ENCODE measurements at places on chromosomes 2 and 18. TPM values are rescaled to one million over a fixed set of nuclear protein-coding genes. Genes with fewer than 3 reads are reported as not detected.

The TAF1B gene
- 36.8 TPM for total RNA-seq

The NDUFS1 gene
- total RNA-seq, result 89.2 TPM

The DSG1 gene
- not detected for total RNA-seq

The CROCC2 gene
- total RNA-seq, result not detected

The C2orf72 gene
- total RNA-seq, result 3.3 TPM

The NETO1 gene
- total RNA-seq, result 6.9 TPM

The PSMA8 gene
- total RNA-seq, result not detected

The ZBTB7C gene
- total RNA-seq, result 0.45 TPM

The ALPP gene
- total RNA-seq, result not detected

The DYNC2LI1 gene
- total RNA-seq, result 20.0 TPM

The ATOH8 gene
- total RNA-seq, result 6.9 TPM

The C2orf66 gene
- total RNA-seq, result 0.23 TPM

- no peak overlapping the region for H3K27ac ChIP-seq
- no peaks in the 10 kb centered on the region for H3K27me3 ChIP-seq
- peaks cover 11% of the 10 kb centered on the region for H3K36me3 ChIP-seq
- H3K4me3 ChIP-seq, result no peak overlapping the region
These were observed 159.1 kb upstream of the PIEZO2 start for GRCh38 chr18:11308499-11308898.

- peaks cover 8% of the 10 kb centered on the region for H3K36me3 ChIP-seq
- no peak overlapping the region for H3K4me3 ChIP-seq
These were observed 32.7 kb downstream of the EIPR1 start for GRCh38 chr2:3344897-3345296.

GRCh38 chr2:110858135-110858725 lies 125.9 kb downstream of the ACOXL start:
- peaks cover 6% of the 10 kb centered on the region for H3K27me3 ChIP-seq
- no peak for DNase-seq
- H3K27ac ChIP-seq, result no peak overlapping the region
- H3K4me1 ChIP-seq, result peaks cover 45% of the 10 kb centered on the region
- H3K4me3 ChIP-seq, result no peak overlapping the region

DNA sequence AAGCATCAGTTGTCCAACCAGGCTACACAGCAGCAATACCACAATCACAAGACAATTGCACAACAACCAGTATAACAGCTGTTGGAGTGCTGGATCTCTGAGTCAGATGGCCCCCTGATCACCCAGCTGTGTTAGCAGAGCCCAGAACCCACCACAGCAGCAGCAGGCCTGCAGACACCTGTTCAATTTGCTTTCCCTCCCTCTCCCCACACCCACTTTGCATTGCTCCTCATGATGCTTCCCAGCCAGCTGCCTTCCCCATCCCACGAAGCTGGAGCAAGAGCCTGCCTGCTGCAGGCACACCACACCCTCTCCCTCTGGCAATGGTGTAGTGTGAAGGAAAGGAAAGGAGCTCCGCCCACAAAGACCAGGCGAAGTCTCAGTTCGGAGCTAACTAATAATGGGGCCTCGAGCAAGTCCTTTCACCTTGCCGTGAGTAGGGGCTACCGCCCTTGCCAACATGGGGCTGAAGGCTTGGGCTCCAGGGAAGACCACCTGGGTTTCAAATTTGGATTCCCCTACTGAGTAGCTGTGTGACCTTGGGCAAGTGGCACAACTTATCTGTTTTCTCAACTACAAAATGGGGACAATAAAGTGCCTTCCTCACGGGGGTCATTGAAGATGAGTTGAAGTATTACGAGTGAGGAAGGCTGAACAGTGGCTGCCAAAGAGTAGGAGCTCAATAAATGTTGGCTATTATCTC lies 19.4 kb upstream of the ZBTB7C start:
- H3K36me3 ChIP-seq, result no peaks in the 10 kb centered on the region
- H3K27me3 ChIP-seq, result peaks cover 26% of the 10 kb centered on the region
- no peak overlapping the region for H3K4me3 ChIP-seq
- no peaks in the 10 kb centered on the region for H3K4me1 ChIP-seq
- no peak overlapping the region for H3K27ac ChIP-seq

- no peak overlapping the region for H3K27ac ChIP-seq
- no peak overlapping the region for H3K4me3 ChIP-seq
- H3K4me1 ChIP-seq, result no peaks in the 10 kb centered on the region
- no peaks in the 10 kb centered on the region for H3K27me3 ChIP-seq
- DNase-seq, result no peak
- H3K36me3 ChIP-seq, result peaks cover 3% of the 10 kb centered on the region
These were observed 480.2 kb upstream of the ACVR2A start for GRCh38 chr2:147364597-147364996.

- no peaks in the 10 kb centered on the region for H3K36me3 ChIP-seq
- H3K27ac ChIP-seq, result no peak overlapping the region
- H3K4me3 ChIP-seq, result no peak overlapping the region
- no peak for DNase-seq
- H3K27me3 ChIP-seq, result no peaks in the 10 kb centered on the region
These were observed 1132.4 kb upstream of the CDH2 start for GRCh38 chr18:29309366-29309765.

DNA sequence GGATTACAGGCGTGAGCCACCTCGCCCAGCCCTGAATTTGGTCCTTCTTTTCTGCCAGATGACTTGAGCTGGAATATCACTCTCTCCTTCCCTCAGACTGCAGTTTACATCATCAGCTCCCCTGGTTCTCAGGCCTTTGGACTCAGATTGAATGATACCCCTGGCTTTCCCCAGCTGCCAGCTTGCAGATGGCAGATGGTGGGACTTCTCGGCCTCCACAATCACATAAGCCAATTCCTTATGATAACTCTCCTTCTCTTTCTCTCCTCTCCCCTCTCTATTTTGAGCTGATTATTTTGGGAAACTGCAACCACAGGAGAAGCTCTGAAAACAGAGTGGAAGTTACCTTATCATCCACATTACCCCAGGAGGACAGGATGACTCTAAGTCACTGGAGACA lies 33.4 kb upstream of the ATP8B1 start:
- H3K36me3 ChIP-seq, result no peaks in the 10 kb centered on the region
- no peaks in the 10 kb centered on the region for H3K4me1 ChIP-seq
- peaks cover 5% of the 10 kb centered on the region for H3K27me3 ChIP-seq
- H3K4me3 ChIP-seq, result no peak overlapping the region

GRCh38 chr2:206354129-206354528 lies 79.7 kb downstream of the ZDBF2 start:
- H3K4me1 ChIP-seq, result no peaks in the 10 kb centered on the region
- DNase-seq, result no peak
- H3K27ac ChIP-seq, result no peak overlapping the region
- peaks cover 12% of the 10 kb centered on the region for H3K36me3 ChIP-seq

GRCh38 chr2:111168528-111169239 lies 48.0 kb downstream of the BCL2L11 start:
- H3K4me3 ChIP-seq, result no peak overlapping the region
- peaks cover 16% of the 10 kb centered on the region for H3K4me1 ChIP-seq
- H3K36me3 ChIP-seq, result peaks cover 6% of the 10 kb centered on the region
- no peak for DNase-seq
- H3K27me3 ChIP-seq, result no peaks in the 10 kb centered on the region

DNA sequence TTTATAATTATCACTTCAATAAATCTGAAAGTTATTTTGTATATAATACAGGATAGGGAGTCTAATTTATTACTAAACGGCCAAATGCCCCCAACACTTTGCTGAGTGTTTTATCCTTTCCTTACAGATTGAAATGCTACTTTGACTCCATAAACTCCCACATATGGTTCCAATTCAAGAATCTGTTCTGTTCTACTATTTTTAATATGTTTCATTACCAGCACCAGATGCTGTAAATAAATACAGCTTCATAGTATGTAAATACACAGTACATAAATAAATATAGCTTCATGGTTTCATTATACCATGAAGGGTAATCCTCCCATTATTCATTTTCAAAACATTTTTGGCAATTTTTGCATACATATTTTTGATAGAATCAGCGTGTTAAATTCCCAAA lies 34.0 kb upstream of the MREG start:
- peaks cover 17% of the 10 kb centered on the region for H3K4me1 ChIP-seq
- H3K27ac ChIP-seq, result no peak overlapping the region
- DNase-seq, result no peak

DNA sequence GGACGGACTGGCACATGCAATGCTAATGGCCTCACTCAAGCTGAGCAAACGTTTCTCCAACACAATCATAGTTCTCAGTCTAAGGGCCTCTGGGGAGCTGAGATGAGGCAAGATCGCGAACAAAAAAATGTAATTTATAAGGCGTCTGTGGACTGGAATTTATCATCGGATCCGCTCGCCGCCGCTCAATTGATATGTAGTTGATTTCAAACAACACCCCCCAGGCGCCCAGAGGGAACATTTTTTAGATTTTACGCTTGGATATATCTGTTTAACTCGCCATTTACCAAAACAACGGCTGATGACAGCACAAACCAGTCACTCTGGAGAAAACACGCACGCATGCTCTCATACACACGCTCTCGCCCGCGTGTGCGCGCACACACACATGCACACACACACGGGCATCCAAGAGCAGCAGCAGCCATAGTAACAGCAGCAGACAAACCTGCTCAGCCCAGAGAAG lies 335.8 kb downstream of the SMAD2 start:
- H3K36me3 ChIP-seq, result no peaks in the 10 kb centered on the region
- peaks cover 14% of the 10 kb centered on the region for H3K4me1 ChIP-seq
- H3K4me3 ChIP-seq, result no peak overlapping the region

GRCh38 chr2:100291152-100291970 lies 30.9 kb downstream of the LONRF2 start:
- no peak for DNase-seq
- H3K4me1 ChIP-seq, result no peaks in the 10 kb centered on the region
- H3K27ac ChIP-seq, result no peak overlapping the region
- no peak overlapping the region for H3K4me3 ChIP-seq
- H3K36me3 ChIP-seq, result no peaks in the 10 kb centered on the region

GRCh38 chr2:23457990-23458682 lies 73.2 kb downstream of the KLHL29 start:
- DNase-seq, result no peak
- H3K4me1 ChIP-seq, result peaks cover 32% of the 10 kb centered on the region
- no peak overlapping the region for H3K4me3 ChIP-seq
- no peak overlapping the region for H3K27ac ChIP-seq

- peak overlapping the region; percentile 38 for H3K27ac ChIP-seq
- H3K4me1 ChIP-seq, result peaks cover 7% of the 10 kb centered on the region
- H3K27me3 ChIP-seq, result no peaks in the 10 kb centered on the region
- no peak overlapping the region for H3K4me3 ChIP-seq
- no peak for DNase-seq
- no peaks in the 10 kb centered on the region for H3K36me3 ChIP-seq
These were observed 137.2 kb upstream of the TTC39C start for GRCh38 chr18:23877371-23877770.

- peaks cover 5% of the 10 kb centered on the region for H3K36me3 ChIP-seq
- H3K4me1 ChIP-seq, result peaks cover 46% of the 10 kb centered on the region
- DNase-seq, result peak; percentile 47
- H3K4me3 ChIP-seq, result peak overlapping the region; percentile 100
These were observed 506 bp downstream of the BMPR2 start for GRCh38 chr2:202376460-202377206.

- H3K27ac ChIP-seq, result no peak overlapping the region
- H3K36me3 ChIP-seq, result no peaks in the 10 kb centered on the region
- H3K27me3 ChIP-seq, result no peaks in the 10 kb centered on the region
- no peak for DNase-seq
These were observed 64.8 kb downstream of the PSMG2 start for GRCh38 chr18:12767580-12768155.

- H3K4me1 ChIP-seq, result peaks cover 30% of the 10 kb centered on the region
- no peak overlapping the region for H3K4me3 ChIP-seq
- no peak for DNase-seq
- H3K27ac ChIP-seq, result no peak overlapping the region
- H3K27me3 ChIP-seq, result peaks cover 3% of the 10 kb centered on the region
- H3K36me3 ChIP-seq, result no peaks in the 10 kb centered on the region
These were observed 178.2 kb downstream of the LOXHD1 start for GRCh38 chr18:46478796-46479195.

- H3K4me3 ChIP-seq, result no peak overlapping the region
- H3K27me3 ChIP-seq, result no peaks in the 10 kb centered on the region
- H3K27ac ChIP-seq, result no peak overlapping the region
- H3K4me1 ChIP-seq, result peaks cover 11% of the 10 kb centered on the region
- no peaks in the 10 kb centered on the region for H3K36me3 ChIP-seq
- no peak for DNase-seq
These were observed 271.6 kb upstream of the SETBP1 start for GRCh38 chr18:44409071-44409470.

All from neural crest cell (in vitro differentiated cells).